CD4-positive, alpha-beta T cell treated with Interleukin-6 at 100 ng/mL for 8 hours (primary cell): ENCODE measurements at places on chromosomes 4 and X.

- DNase-seq, result no peak
These were observed 65.0 kb downstream of the FAT1 start for GRCh38 chr4:186658657-186659056.

DNA sequence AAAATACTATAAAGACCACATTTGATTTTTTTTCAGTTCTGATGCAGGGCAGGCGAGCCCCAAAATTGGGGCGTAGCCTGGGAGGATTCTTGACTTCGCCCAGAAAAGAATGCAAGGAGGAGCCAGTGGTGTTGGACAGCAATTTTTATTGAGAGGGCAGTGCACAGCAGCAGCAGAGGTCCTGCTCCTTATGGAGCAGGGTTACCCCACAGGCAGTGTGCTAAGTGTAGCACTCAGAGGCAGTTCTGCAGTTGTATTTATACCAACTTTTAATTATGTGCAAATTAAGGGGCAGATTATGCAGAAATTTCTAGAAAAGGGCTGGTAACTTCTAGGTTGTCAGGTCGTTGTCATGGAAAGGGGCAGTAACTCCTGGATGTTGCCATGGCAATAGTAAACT, 69.9 kb downstream of the GASK1B start:
- DNase-seq, result no peak

DNA sequence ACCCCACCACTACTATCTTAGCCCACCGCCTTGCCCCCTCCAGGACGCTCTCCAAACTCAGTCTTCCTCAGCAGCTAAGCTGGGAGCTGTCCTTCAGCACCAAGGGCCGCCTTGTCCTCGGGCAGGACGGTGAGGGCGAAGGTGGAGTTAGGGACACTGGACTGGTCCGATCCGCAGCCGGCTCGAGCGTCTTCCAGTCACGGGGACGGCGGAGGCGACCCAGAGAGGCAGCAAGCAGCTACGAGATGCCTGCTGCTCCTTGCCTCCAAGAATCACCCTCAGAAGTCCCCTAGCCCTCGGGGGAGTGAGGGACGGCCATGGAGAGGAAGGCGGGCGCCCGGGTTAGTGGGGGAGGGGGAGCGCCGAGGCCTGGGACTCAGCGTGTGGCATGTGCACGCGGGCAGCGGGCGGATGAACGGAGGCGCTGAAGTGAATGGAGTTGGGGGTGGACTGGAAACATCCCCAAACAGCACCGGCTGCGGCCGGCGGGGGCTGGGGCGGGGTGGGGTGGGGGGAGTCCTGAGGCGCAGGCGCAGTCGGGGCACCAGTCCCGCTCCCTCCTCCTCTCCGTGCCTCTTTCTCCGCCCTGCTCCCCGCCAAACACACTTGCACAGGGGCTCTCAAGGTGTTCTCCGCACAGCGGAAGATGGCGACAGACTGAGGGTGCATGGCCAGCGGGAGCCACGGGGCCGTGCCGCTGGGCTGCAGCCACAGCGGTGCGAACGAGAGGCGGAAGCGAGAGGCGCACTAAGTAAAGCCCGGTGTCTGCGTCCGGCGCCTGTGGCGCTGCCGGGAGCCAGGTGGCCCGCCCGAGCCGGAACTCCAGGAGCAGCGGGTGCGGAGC, at the start of gene NALF2:
TSS of gene NALF2 (plus strand) at position 545 of the 844 bp plus-strand sequence. CDS start 957 bp downstream, outside the sequence.
- DNase-seq, result no peak

GRCh38 chr4:47145630-47146029, 114.3 kb downstream of the GABRB1 start:
- no peak for DNase-seq

DNA sequence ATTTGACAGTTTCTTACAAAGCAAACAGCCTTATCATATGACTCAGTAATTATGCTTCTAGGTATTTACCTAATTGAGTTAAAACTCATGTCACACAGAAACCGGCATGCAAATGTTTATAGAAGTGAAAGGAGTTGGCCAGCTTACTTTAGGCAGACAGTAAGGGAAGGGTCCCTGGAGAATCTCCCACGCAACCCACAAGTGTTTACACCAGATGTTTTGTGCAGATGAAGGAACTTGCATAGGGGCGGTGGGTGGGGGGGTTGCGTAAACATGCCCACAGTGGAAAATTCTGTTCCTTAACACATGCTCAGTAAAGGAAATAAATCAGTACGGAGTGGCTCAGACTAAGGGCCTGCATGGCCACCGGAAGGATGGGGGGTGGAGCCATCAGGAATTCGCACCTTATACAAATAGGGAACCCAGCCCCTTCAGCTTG, 330.5 kb upstream of the AADAT start:
- DNase-seq, result no peak

DNA sequence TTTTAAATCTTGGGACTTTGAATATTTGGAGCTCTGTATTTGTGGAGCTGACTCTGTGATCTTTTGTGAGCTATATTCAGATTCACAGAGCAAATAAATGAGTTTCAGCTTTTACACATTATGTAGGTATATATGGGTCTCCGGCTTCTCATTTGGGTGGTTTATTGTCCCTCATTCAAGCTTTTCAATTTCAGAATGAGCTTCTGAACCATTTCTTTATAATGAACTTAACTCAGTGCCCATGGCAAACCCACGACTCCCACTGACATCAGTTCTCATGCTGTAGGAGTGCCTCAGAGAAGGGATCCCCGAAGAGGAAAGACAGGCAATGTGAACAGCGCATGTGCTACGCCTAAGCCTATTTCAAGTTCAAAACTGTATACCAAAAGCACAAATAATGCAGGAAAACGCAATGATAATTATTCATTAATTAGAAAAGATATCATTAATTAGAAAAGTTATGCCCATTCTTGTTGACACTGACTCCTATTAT, 156.6 kb downstream of the DCTD start:
- DNase-seq, result no peak

DNA sequence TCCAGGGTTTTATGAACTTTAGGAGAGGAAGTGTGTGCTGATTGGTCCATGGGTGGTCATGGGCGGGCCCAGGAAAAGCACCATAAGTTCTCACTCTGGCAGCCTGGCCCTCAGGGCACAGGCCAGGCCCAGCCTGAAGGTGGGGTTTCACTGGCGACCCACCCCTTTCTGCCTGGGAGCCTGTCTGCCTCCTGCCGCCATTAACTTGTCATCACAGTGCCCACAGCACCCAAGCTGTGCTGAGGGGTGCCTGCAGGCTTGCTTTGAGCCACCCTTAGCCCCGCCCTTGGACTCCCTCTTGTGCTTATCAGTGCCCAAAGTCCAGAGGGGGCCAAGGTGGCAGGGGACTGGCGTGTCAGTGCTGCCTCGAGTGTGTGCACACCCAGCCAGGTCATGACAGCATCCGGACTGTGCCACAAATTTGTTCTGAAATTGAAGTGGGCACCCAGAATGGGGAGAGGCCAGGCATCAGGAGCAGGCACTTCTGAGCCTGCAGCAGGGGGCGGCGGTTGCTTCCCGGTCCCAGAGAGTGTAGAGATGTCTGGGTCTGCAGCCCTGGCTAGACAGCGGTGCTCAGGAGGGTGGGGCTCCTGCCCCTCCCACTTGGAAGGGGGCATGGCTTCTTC, 455.6 kb downstream of the TMA16 start:
- DNase-seq, result no peak

- no peak for DNase-seq
These were observed 183.6 kb upstream of the PSAPL1 start for GRCh38 chr4:7618361-7618760.

GRCh38 chr4:133969202-133969848, 232.3 kb downstream of the PABPC4L start:
- no peak for DNase-seq

- DNase-seq, result no peak
These were observed 56.9 kb upstream of the PDGFRA start for GRCh38 chr4:54172156-54172555.

GRCh38 chr4:54746218-54746617, 88.5 kb downstream of the KIT start:
- DNase-seq, result no peak

- peak; percentile 59 for DNase-seq
These were observed at the start of gene PLP2 for GRCh38 chrX:49171752-49172279. Gene PLP2, plus strand, starts transcription at chrX:49171898. Its CDS starts 103 bp downstream, at chrX:49172001.

DNA sequence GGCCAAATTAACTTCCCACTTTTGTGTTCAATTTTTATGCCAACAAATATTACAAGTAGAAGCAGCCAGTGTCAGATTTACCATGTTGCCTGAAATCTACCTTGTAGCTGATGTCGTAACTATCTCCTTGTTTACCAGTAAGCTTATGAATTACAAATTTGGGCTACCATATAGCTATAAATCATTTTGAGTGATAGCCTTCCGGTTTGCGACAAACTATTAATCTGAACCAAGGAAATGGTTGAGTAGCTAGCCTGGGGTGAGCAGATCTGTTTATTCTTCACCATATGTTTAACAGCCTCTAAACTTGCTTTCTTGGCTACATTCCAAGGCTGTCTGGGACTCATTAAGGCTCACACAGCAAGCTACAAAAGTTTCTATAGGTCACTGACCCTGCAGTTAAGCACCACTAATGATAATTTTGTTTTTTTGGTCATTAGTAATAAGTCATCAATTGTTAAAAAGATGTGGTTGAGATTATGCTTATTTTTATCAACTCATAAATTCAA, 218.7 kb upstream of the SPOCK3 start:
- no peak for DNase-seq
